Amygdala (tissue), 56 donors: ENCODE measurements at places on chromosomes 16 and 17.
A peak's percentile ranks its signal among the peaks of the same experiment; 100 is the strongest.

- DNase-seq, result no peak
Measured at GRCh38 chr17:7859028-7859427, 1.2 kb downstream of the CYB5D1 start.

- DNase-seq, result no peak
Measured at GRCh38 chr16:85003725-85004586, 7.4 kb downstream of the ZDHHC7 start.

DNA sequence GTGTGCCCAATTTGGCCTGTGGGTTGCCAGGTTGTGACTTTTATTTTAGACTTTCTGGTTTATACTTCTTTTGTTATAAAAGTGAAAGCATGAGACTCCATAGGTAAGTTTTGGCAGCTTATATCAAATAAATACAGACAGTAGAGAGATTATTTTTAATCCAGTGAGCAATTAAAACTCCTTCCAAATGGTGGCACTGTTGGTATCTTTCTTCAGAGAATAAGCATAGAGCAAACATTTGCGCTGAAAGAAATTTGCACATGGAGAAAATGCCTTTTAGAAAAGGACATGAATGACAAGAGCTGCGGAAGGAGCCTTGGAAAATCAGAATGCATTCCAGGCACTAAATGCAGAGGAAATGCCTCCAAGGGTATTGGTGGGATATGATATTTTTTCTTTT, 46.1 kb upstream of the DNAJA2 start:
- DNase-seq, result no peak

GRCh38 chr17:47286198-47286914, 32.7 kb downstream of the ITGB3 start:
- no peak for DNase-seq

DNA sequence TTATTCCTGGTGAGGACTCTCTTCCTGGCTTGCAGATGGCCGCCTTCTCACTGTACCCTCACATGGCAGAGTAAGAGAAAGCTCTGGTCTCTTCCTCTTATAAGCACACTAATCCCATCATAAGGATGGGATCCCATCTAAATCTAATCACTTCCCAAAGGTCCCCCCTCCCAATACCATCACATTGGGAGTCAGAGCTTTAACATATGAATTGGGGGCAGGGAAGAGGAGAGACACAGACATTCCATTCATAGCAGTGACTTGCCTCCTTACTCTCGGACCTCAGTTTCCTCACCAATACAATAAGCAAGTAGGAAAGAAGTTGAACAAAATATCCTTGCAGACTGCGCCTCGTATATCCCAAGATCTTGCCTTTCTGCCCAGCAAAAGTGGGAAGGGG, 1.7 kb downstream of the CLEC19A start:
- DNase-seq, result no peak

DNA sequence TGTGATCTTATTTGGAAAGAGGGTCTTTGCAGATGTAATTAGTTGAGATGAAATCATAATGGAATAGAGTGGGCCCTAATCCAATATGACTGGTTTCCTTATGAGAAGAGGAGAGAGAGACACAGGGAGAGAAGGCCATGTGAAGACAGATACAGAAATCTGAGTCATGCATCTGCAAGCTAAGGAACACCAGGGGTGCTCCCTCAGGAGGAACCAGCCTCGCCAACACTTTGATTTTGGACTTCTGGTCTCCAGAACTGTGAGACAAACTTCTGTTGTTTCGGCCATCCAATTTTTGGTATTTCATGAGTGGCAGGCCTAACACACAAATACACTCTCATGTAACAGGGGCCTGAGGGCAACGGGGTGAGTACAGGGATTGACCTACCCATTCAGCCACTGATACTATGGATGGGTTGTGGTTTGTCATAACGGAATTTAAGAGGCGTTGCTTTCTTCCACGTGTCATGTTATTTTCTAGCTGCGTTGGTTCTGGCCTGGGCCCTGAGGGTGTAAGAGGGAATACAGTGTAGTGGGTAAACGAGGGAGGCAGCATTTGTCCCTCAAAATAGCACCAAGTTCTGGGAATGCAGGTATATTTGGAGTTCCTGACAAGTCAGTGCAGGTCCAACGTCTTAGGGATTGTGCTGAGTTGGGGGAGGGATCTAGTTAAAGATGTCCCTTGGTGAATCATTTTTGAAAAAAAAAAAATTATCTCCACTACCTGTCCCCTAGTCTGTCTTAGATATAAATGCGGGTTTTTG, 17.7 kb downstream of the PLCG2 start:
- DNase-seq, result no peak

- peak; percentile 9 for DNase-seq
Measured at GRCh38 chr16:48393485-48394354, 8.5 kb upstream of the SIAH1 start.

GRCh38 chr16:63188086-63188771, 1152.0 kb upstream of the CDH8 start:
- DNase-seq, result no peak

DNA sequence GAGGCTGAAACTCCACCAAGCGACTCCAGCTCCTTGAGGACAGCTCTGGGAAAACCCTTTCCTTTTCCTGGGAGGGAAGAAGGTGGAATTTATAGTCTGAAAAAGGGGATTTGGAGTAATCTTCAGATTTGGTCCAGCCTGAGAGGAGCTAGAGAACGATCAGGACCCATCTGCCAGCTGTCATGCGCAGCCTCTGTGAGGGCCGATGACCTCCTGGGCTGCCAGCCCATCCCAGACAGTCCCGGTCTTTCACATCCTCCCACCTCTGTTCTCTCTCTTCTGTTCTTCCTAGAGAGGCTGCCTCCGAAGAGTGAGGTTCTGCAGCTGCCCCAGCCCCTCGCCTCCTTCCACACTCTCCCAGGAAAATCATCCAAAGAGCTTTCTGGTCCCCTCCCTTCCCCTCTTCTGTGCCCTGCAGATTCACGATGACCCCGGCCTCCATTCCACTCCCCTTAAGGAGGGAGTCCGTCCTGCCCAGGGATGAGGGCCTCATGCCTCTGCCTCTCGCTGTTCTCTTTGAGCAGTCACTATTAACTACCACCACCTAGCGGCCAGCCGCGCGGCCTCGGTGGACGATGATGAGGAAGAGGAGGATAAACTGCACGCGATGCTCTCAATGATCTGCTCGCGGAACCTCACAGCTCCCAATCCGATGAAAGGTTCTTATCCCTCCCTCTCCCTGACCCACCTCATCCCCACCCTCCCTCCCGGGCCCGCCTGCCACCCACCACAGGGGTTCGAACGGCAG, 29.6 kb downstream of the SGSM2 start:
- DNase-seq, result no peak

DNA sequence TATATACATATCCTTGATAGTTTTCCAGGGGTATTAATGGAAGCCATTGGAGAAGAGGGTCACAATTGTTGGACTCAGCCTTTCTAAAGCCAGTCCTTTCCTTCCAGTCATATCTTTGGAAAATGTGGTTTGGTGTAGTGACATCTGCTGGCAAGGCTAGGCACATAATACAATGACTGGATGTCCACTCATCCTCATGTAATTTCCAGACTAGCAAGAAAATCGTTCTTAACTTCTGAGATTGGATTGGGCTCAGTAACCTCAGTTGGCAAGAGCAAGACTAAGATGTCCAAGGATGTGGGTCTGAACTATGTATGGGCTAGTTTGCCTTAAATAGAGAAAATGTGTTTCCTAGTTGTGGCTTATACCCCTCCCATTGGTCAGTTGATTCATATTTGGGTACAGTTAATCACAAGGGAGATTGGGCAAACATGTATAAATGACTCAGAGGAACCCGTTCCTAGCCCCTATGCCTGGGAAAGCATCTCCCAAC, 8.7 kb upstream of the KAT7 start:
- no peak for DNase-seq

GRCh38 chr17:34436607-34437006, 73.6 kb upstream of the CCL1 start:
- DNase-seq, result no peak
